ENCODE measurements at places on chromosomes 3 and 15. TPM values are rescaled to one million over a fixed set of nuclear protein-coding genes. Genes with fewer than 3 reads are reported as not detected.

The VIPR1 gene
- total RNA-seq, result 5.4 TPM

The RMDN3 gene
- 42.4 TPM for total RNA-seq

The ADCY5 gene
- not detected for total RNA-seq

The SNX22 gene
- total RNA-seq, result 0.61 TPM

The ZNF774 gene
- 0.64 TPM for total RNA-seq

The MEGF11 gene
- total RNA-seq, result not detected

- H3K27ac ChIP-seq, result no peak overlapping the region
- H3K27me3 ChIP-seq, result no peaks in the 10 kb centered on the region
- no peak for DNase-seq
These were observed 382 bp upstream of the POMGNT2 start for GRCh38 chr3:43106293-43106628.

GRCh38 chr3:24182756-24183155 is 237.7 kb downstream of the NR1D2 start:
- no peak overlapping the region for H3K4me3 ChIP-seq
- no peak for DNase-seq
- H3K4me1 ChIP-seq, result no peaks in the 10 kb centered on the region
- H3K36me3 ChIP-seq, result no peaks in the 10 kb centered on the region
- H3K27me3 ChIP-seq, result no peaks in the 10 kb centered on the region

DNA sequence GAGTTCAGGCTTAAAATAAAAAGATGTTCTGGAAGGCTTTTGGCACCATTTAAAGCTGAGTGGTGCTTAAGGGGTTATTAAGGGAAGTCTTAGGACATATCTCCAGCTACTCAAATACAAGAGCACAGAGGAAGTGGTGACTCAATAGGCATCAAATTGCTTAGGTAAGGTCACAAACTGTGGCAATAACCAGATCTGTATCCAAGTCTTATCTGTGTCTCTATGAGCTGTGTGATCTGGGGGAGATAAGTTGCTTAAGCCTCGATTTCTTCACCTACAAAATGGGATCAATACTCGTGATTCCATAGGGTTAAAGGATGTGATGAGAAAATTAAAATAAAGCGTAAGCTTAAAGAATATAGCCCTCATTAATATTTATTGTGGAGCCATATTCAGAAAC is 7.6 kb downstream of the HDC start:
- no peaks in the 10 kb centered on the region for H3K27me3 ChIP-seq
- peaks cover 22% of the 10 kb centered on the region for H3K4me1 ChIP-seq
- DNase-seq, result no peak

Measured in CD8-positive, alpha-beta memory T cell (primary cell).